Stomach (tissue), 19 donors: ENCODE measurements at places on chromosomes 6 and 20. TPM values are rescaled to one million over a fixed set of nuclear protein-coding genes. Genes with fewer than 3 reads are reported as not detected.

Gene ERVFRD-1
- not detected for total RNA-seq

Gene SLC17A1
- total RNA-seq = not detected

Gene SYCP2
- 1.4 TPM for total RNA-seq

DNA sequence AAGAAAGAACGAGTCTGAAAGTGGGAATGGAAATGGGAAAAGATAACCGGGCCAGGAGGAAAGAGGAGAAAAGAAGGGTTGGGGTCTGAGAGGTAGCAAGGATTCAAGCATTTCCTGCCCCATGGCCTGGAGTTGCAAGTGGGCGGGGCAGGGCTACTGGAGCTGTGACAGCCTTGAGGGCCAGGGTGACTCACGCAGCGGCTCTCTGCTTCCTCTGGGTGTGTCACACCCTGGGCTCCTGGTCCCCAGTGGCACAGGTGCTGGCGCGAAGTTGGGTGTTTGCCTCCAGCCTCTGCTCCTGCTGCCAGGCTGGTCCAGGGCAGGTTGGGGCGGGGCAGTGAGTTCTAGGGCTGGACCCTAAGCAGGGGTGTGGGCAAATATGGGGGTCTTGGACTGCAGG is 3.3 kb upstream of the ULBP3 start:
- no peaks in the 10 kb centered on the region for H3K27me3 ChIP-seq
- peaks cover 36% of the 10 kb centered on the region for H3K4me1 ChIP-seq
- H3K36me3 ChIP-seq = no peaks in the 10 kb centered on the region

DNA sequence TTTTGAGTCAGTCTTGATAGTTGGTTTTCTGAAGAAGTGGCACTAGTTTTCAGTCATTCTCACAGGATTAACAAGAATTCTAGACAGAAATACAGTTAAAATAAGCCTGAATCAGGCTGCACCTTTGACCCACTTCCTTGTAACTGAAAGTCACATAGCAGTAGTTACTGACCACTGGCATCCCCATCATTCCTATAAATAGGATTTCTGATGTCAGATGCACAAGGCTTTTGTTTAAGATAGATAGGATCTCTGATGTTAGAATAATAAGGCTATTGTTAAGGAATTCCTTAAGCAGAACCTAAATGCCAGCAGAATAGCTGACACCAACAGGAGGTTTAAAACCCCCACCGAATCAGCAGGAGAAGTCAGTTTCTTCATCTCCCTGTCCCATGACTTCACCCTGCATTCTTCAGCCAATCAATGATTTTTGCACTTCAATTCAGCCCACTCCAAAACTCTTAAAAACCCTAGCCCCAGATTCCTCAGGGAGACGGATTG is 30.6 kb upstream of the ZBTB24 start:
- no peaks in the 10 kb centered on the region for H3K4me1 ChIP-seq
- no peak overlapping the region for H3K27ac ChIP-seq
- H3K36me3 ChIP-seq = no peaks in the 10 kb centered on the region
- H3K27me3 ChIP-seq = no peaks in the 10 kb centered on the region

DNA sequence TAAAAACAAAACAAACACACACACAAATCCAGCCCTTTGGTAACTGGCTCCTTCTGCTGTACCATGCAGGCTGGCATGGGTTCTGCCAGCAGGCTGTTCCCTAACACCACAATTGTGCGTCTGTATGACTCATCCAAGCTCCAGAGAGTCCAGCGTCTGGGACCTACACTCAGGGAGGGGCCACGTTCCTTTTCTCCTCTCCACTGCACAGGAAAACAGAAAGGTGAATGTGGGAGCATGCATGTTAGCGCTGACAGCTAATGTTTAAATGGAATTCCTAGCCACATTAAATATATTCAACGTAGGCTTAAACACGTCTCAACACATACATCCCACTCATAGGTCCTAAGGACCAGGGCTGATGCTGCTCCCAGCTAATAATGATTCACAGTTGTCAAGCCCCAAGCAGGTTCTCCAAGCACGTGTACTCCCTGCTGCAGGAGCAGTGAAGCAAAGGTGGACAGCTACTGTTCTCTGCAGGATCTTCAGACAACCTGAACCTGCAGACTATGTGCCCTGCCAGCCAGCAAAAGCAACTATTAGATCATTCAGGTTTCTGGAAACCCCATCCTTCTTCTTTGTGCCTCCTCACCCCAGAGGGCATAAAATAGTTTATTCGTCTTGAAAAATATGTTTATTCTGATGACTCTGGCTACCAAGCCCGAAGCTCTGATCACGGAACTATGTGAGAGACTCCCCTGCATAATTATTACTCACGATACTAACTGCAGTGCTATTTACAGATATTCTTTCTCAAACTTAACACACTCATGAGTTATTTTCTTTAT is 20.9 kb downstream of the MAP1LC3A start:
- H3K4me1 ChIP-seq = no peaks in the 10 kb centered on the region
- no peak overlapping the region for H3K4me3 ChIP-seq
- H3K27me3 ChIP-seq = no peaks in the 10 kb centered on the region
- H3K27ac ChIP-seq = no peak overlapping the region
- DNase-seq = peak; percentile 70
